ENCODE measurements at places on chromosomes 11 and 22.
A peak's percentile ranks its signal among the peaks of the same experiment; 100 is the strongest.

DNA sequence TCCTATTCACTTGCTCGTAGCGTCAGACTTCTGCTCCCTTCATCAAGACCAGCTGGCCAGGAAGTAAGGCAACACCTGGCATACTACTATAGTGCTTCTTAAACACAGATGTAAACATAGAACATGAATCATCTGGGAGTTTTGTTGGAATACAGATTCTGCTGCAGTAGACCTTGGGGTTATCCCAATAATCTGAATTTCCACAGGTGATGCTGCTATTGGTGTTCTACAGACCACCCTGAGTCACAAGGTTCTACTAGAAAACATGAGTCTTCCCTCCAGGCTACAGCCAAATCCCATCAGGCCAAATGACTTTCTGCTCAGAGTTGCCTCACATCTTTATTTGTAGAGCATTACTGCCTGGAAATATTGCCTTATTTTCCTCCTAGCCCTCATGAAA, 175.2 kb downstream of the NELL1 start:
- no peak for DNase-seq

- no peak for DNase-seq
Observed at GRCh38 chr11:62649486-62649885, 3.1 kb upstream of the GANAB start.

DNA sequence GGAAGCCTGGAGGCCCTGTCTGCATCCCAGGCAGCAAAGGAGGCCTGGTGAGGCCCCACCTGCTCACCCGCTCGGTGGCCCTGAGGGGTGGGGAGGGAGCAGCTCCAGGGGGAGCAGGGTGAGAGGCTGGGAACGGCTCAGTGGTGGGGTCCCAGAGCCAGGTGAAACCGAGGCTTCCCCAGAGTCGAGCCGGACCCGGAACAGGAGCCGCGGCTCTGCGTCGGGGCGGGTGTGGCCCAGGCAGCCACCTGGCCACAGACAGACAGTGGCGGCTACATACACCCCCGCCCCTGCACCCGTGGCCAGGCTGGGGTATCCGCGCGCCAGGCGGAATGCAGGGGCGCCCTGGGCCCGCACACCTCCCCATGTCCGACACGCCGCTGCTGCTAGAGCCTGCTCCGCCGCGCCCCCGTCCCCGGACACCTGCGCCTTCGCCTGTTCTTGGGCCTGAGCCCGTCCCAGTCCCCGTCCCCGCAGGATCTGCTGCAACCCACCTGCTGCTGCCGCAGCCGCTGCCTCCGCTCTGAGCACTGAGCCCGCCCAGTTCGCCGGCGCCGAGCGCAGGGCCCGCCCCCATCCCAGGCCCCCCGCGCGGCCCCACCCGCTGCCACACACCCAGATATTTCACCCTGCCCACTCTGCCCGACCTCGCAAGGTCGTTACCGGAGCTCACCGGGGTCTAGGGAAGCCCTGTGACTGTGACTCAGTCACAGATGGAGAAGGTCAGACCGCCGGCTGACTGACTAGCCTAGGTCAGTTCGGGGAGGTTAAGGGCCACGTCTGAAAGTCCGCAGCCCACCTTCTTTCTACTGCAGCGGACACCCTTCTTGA, at the start of gene SLC7A4:
Gene SLC7A4, minus strand, starts transcription at position 525 of the 831 bp plus-strand sequence. CDS start 749 bp downstream, outside the sequence.
- DNase-seq: no peak

- no peak for DNase-seq
Observed at GRCh38 chr22:23632178-23632577, at the start of gene DRICH1. Gene DRICH1, minus strand, starts transcription at chr22:23632321. Its CDS starts 298 bp downstream, at chr22:23632023.

DNA sequence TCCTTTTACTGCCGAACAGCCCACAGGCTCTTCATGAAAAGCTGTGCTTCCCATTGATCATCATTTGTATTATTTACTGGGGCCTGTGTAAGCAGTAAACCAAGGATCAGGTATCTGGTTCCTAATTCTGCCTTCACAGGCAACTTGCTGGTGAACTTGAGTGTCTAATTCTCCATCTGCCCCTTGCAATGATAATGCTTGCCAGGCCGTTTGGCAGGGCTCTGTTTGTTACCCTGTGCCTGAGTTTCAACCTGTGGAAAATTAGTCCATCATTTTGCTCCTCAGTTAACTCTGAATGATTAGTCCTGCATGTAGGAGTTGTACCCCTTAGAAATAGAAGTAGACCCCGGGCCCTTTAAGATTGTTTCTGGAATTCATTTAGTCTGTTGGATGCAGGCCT, 298.4 kb upstream of the CADM1 start:
- no peak for DNase-seq

DNA sequence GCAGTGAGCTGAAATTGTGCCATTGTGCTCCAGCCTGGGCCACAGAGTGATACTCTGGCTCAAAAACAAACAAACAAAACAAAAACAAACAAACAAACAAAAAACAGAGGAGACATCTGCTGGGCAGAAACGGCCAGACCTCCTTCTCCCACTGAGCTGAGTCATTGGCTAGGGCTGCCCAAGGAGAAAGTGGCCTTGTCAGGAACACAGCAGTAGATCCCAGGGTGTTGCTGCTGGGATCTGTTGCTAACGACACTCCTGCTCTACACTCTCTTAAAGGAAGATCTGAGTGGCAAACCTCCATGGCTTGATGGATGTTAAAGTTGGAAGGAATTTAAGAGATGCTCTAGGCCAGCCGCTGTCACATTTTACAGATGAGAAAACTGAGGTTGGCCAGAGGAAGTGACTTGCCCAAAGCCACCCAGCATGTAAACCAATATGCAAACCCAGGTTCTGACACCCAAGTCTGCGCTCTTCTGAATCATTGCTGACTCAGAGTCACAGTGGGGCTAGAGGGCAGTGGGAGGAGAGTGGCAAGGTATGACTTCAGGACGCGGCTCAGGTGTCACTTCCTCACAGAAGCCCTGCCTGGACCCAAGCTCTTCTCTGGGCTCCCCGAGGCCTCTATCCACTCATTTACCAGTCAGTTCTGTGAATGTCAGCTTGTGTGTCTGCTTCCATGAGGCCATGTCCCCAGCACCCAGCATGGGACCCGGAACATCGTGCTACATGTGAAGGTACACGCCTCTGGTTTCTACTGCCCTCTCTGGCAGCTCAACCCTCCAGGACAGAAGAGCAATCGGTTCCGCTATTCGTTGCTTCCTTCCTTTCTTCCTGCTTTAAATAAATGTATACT, 11.3 kb upstream of the GDPD5 start:
- no peak for DNase-seq

DNA sequence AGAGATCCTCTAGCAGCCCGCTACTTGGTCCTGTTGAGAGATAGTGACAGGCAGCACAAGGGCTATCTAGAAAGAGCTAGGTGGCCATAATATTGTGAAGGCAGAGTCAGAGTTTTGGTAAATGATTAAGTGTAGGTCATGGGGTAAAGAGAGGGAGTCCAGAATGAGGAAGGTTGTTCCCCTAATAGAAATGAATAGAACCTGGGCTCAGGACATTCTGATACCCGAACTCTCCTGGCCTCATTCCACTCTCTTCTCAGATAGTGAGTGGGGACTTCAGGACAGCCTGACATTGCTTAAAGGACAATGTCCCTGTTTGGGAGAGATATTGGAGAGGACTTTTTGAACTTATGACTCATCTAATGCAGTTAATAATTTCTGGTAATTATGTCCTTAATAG, 20.6 kb downstream of the SLC5A1 start:
- no peak for DNase-seq

- DNase-seq: no peak
Observed at GRCh38 chr11:74138021-74138420, 32.8 kb downstream of the C2CD3 start.

GRCh38 chr11:119236891-119237290, 30.8 kb downstream of the CBL start:
- DNase-seq: no peak

- DNase-seq: peak; percentile 91
Observed at GRCh38 chr11:116772443-116773202, at the start of gene BUD13. Gene BUD13, minus strand, starts transcription at chr11:116772987. Its CDS starts 23 bp downstream, at chr11:116772964.

DNA sequence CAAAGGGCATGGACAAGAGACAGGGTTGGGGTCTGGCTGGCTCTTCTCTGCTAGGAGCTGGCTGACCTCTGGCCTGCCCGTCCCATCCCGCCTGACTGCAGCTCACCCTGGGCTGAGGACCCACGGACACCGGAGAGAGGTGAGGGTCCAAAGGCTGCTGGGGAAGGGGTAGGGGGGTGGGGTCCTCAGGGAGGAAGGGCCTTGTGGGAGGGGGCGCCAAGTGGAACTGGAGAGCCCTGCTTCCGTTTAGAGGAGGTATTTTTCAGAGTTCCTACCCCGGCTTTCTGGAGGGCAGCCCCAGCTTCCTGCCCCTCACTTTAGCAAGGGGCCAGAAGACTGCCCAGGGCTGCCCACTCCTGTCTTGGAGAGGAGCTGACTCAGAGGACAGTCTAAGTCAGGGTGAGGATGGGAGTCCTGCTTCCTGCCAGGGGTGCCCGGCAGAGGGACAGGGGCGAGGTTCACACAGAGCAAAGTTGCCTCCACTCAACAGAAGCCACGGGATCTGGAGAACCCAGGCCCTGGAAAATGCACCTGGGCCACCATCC, 7.1 kb downstream of the LARGE2 start:
- no peak for DNase-seq

DNA sequence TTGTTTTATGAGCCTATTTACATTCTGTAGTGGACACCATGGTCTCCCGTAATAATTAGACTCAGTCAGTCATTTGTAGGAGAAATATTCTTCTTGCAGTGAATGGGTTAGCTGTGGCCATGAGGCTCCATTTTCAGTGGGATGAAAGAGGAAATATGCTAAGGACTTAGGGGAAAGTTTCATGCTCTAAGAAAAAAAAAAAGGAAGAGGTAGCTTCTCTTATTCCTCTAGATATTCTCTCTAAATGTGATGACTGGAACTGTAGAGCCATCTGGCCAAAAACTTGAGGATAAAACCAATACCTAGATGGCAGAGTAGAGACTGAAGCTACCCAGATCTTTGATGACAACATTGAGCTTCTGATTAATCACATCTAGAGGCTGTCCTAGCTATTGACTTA, 75.8 kb upstream of the SESN3 start:
- DNase-seq: no peak

DNA sequence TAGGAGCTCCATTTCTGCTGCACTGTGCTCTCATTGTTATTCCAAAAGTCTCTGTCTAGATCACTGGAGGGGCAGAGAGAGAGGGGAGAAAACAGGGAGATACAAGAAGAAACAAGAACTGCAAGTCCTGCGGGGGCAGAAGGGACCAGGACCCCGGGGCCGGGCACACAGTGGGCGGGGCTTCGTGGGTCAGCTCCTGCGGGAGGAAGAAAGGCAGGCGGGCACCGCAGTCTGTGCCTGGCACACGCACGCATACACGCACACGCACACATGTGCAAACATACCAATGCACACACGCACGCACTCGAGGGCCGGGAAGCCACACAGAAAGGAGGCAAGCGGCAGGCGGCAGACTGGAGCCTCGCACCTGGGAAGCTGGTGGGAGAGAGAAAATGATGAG, 33.6 kb downstream of the SYT7 start:
- DNase-seq: no peak

GRCh38 chr11:22786475-22786874, 43.1 kb downstream of the SVIP start:
- DNase-seq: no peak

DNA sequence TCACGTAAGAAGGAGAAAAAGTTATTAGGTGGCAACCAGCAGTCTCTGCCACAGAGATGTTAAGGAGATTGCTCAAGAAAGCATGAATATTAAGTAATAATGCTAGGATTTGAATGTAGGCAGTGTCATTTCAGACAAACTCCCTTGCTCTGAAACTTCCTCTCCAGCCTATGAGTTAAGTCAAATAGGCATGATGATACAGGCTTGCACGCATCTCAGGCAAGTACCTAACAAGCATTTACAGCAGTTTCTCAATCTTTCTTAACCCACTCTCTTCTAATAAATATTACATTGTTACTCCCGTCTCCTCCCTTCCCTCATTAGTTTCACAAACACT, 72.7 kb downstream of the RAB38 start:
- DNase-seq: no peak

DNA sequence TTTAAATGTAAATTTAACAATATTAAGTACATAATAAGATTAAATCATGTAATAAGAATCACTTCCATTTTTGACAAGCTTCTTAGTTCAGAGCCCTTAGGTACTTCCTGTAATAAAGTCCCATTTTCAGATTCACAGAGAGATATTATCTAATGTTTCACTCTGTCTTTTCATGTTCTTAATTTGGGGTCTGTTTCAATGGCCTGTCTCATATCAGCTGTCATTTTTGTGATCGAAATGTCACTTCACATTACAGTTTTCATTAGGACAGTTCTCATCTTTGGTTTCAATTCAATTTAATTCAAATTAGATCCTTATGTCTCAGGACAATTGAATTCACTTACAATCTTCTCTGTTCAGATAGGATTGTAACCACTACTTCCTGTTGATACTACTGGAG, 22.6 kb upstream of the OLFML1 start:
- DNase-seq: no peak

DNA sequence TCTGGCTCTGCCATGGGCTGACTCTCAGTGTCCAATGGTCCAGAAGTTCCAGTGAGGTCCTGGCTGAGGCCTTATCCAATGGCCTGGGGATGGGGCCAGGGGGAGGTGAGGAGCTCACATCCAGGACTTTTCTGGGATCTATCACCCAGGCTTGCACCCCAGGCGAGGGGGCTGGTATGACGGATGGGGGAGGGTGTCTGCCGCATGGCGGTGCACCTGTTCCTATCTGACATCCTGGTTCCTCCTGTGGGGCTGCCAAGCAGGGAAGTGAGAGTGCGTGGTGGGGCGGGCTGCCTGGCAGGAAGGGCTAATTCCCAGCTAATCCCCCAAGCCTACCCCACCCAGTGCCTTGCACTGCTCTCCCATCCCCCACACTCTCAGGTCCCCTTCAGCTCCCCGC, 102.1 kb downstream of the NECTIN1 start:
- DNase-seq: no peak

- DNase-seq: no peak
Observed at GRCh38 chr11:91921974-91922373, 302.6 kb upstream of the FAT3 start.

DNA sequence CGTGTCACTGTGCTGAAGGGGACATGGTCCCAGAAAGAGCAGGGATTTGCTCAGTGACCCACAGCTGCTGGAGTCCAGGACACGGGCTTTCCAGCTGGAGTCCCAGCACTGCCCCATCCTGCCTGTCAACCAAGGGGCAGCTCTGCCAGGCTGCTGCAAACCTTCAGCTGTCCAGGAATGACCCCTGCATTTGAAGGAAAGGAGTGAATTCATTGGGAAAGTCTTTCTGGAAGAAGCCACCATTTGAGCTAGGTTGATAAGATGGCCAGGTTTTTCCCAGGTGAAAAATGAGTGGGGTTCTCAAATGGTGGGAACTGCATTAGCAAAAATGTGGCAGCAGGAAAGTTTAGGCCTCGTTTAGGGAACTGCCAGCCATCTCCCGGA, 9.4 kb downstream of the KCNK7 start:
- no peak for DNase-seq

DNA sequence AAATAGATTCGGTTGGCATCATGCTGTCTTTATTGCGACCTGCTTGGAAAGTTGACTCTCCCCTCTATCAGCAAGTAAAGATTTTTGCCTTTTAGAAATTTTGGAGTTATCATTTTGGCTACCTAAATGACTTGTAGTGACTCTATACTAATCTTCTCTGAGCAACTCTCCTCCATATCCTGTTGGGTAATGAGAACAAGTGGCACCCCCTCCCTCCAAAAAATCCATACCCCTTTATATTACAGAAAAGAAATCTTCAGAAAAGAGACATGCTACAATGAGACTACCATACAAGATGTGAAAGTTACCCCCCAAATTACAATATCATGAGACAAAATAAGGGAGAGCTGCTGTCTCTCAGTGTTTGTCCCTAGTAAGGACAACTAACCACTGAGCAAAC, 1.2 kb downstream of the JAML start:
- DNase-seq: no peak

All from activated T-cell treated with anti-CD3 and anti-CD28 coated beads for 4 hours (primary cell).